ENCODE measurements at places on chromosomes 16 and 17.

- DNase-seq = no peak
Observed at GRCh38 chr17:77433385-77434135, 292.8 kb downstream of the SEC14L1 start.

- no peak for DNase-seq
Observed at GRCh38 chr17:17689312-17689711, 8.1 kb downstream of the RAI1 start.

GRCh38 chr17:15456972-15457722, 10.3 kb downstream of the CDRT4 start:
- no peak for DNase-seq

DNA sequence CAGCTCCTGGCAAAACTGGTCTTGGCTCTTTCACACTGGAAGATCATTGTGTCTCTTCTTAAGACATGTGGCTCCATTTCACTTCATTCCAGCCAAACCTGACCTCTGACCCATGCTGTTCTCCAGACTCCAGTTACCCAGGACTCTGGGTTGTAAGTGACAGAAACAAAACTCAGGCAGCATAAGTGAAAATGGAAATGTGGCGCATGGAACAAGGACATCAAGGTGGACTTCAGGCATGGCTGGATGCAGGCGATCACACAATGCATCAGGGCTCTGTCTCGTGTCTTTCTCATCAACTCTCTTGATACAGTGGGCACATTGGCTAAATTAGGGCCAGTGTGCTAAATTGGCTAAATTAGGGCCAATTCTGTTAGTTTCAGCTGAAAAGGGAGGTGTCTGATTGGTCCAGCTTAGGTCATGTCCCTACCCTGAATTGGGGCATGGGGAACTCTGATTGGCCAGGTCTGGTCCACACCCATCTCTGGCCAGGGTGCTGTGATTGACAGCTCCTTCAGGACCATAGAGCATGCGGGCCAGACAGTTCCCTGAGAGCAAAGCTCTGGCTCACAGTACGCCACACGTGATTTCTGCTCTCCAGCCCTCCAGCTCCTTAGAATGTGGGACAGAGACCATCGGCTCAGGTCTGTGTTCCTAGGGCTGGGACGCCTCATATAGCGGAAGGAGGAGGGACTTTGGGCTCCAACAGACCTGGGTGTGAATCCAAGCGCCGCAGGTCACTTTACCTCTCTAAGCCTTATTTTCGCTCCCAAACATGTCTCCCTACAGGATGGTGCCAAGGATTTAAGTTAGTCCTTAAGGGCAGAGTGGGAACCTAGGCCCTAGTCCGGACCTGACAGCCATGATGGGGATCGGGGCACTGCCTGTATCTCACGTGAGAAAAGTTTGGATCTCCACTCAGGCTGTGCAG, 17.5 kb downstream of the SOCS1 start:
- no peak for DNase-seq

GRCh38 chr16:6528217-6528616, 804.4 kb upstream of the RBFOX1 start:
- no peak for DNase-seq

DNA sequence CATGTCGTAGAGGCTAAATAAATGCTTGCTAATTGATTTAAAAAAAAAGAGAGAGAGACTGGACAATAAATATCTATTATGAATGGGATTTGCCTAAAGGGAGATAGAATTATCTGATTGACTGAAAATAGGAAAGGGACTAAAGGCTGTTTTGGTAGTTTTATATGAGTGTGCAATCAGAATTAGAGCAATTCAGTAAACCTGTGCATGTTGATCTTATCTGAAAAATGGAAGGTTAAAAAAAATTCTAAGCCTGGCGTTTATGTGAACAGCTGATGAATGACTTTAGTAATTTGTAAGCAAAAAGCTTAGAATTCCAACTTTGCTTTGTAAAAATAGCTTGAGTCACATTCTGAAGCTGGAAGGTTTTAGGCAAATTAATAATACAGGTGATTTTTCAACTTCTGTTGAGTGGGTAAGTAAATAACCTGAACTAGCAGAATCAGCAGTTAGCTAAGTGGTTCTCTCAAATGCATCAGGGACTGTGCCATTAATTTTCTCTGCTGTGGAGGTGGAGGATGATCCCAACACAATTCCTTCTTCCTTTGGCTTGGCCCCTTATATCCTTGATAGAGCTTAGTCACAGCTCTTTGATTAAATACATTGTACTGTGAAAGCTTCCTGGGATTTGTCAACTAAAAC, 254.4 kb downstream of the PHKB start:
- DNase-seq = no peak

- no peak for DNase-seq
Observed at GRCh38 chr16:19835196-19835595, 49.5 kb downstream of the GPRC5B start.
